ENCODE measurements at places on chromosomes 12 and 14.

DNA sequence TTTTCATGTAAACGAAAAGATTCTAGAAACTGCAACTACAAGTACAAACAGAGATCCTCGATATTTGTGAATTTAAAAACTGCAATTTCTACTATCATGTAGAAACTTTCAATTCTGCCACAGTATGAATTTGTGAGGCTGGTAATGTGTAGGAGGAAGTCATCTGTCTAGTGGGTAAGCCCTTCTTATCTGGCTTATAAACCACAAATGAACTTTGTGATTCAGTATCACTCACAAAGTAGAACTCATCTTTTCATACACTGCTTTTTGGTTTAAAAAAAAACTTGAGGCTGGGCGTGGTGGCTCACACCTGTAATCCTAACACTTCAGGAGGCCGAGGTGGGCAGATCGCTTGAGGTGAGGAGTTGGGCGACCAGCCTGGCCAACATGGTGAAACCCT, 20.7 kb downstream of the GTF2A1 start:
- DNase-seq, result no peak

DNA sequence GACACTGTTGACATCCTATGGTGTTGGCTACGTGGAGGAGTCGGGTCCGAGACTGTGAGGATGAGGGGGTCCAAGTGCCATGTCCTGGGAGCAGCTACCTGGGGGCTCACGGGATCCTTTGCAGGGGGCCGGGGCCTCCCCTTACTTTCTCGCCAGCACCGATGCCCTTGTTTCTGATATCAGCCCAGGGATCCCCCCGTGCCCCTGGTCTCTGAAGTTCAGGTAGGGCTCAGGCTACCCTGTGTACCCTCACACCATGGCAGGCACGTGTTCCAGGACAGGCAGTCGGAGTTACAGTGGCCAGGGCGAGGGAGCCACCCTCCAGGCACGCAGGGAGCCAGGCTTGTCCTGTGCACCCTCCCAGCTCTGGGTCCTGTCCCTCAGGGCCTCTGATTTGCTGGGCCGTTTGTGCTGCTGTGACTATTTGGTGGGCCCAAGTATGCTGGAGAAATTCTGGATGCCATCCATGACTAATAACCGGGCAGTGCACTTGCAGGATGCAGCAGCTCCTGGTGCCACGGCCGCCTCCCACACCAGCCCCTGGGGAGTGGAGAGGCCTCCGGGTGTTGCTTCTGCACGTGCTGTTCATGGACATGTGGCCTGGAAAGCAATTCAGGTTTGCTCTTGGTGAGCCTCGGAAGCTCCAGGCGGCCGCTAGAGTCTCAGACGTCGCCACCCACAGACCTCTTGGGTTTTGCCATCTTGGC, 93.1 kb upstream of the SFSWAP start:
- no peak for DNase-seq

- DNase-seq, result no peak
Measured at GRCh38 chr14:65549429-65549828, 136.9 kb downstream of the FUT8 start.

DNA sequence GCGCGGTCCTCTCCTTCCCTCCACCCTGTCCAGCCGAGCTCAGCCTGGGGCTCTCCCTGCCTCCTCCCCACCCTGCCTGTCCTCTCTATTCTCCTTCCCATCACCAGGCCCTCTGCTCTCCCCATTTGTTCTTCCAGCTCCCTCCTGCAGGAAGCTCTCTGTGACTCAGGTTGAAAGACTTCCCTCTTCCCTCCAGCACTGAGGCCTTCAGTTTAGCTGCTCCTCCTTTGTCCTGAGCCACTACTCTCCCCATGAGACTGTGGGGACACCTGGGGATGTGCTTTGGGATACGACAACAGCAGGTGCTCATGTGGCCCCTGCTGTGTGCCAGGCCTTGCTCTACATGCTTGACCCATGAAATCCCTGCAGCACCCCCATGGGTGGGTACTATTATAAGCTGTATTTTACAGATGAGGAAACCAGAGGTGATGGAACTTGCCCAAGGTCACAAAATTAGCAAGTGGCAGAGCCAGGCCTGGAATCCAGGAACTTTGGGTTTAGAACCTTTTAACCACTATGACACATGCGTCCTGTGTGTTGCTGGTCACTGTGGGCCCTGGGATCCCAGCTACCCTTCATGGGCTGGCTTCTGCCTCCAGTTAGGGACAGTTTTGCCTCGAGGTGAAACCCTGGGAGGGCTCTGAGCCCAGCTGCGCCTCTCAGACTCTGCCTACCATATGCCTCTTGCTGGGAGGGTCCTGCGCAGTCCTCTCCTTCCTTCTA, 5.5 kb downstream of the KRT80 start:
- DNase-seq, result no peak

- DNase-seq, result no peak
Measured at GRCh38 chr12:62170241-62170640, 90.0 kb upstream of the USP15 start.

- DNase-seq, result no peak
Measured at GRCh38 chr12:83472772-83473171, 786.1 kb downstream of the TMTC2 start.

DNA sequence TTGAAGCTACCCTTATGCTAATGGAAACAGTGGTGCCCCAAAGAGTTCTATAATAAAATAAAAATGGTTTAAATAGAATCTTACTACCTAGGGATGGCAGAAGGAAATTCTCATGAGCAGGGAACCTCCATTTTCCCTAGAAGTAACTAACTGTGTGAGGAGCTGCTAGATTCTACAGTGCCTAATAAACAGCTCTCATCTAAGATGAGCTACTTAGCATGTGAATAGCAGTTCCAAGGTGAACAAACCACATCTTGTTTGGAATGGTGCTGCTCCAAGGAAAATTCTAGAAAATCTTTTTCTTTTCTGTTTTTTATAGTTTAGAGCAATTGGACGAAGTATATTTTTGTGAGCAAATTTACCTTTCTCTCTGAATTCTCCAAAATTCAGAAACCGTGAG, 1015.3 kb upstream of the NOVA1 start:
- DNase-seq, result no peak

DNA sequence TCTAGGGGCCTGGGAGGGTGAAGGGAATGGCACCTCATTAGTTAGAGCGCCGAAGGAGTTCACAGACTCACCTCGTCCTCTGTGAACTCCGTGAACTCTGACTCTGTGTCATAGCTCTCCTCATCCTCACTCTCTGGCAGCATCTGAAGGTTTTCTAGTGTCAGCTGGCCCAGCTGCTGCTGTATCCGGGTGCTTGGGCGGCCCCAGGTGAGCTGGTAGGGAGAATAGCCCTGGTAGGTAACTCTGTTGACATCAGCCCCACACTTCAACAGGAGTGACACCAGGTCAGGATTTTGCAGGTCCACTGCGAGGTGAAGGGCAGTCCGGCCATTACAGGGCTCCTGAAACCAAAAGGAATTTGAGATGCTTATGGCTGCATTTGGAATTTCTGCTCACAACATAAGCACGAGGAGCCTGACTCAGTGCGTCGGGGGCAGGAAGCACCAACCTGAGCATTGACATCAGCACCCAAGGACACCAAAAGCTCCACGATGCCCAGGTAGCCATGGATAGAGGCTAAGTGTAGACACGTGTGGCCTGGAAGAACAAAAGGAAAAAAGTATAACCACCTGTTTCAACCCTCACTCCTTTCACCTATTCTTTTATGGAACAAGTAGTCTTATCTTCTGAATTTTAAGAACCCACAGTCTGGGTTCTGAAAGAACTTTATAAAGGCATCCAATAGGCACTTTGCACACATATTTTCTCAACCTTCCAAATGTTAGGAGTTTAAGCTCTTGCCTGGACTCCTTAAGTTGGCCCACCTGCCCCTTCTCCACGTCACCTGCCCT, 2.0 kb downstream of the NFKBIA start:
- DNase-seq, result no peak

DNA sequence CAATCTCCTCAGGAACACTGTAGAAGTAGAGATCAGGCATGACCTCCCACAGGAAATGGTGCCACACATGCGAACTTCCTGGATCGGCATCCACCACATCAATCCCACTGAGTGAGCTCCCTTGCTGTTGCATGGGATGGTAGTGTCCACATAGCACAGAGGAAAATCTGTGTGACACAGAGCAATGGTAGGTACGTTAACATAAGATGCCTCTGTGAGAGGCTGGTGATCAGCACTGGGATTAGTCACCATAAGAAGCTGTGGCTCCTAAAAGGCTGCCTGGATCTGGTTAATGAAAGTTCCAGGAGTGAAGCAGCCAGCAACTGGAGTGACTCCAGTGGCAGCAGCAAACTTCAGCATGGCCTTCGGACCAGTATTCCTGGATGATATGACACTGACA, 21.8 kb downstream of the WDHD1 start:
- DNase-seq, result no peak

GRCh38 chr12:64747695-64748094, 11.5 kb downstream of the GNS start:
- no peak for DNase-seq

- DNase-seq, result no peak
Measured at GRCh38 chr14:65332141-65332871, 80.2 kb upstream of the FUT8 start.

GRCh38 chr12:24229031-24229700, 279.7 kb upstream of the SOX5 start:
- no peak for DNase-seq

GRCh38 chr12:65695113-65695865, 129.0 kb upstream of the HMGA2 start:
- no peak for DNase-seq

DNA sequence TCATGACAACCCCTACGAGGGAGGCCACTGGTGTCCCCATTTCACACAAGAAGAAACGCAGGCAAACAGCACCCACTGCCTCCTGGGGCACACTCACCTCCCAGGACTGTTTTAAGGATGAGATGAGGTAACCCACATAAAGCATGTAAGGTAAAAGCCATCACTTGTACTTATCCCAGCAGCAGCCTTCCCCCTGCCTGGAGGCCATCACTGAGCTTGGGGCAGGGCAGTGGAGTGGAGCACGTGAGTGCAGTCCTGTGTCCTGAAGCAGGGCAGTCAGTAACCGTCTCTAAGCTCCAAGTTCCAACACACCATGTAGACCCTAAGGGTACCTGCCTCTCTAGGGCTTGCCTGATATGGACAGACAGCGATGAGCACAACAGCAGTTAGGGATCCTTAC, 1.7 kb downstream of the POLE start:
- DNase-seq, result no peak

DNA sequence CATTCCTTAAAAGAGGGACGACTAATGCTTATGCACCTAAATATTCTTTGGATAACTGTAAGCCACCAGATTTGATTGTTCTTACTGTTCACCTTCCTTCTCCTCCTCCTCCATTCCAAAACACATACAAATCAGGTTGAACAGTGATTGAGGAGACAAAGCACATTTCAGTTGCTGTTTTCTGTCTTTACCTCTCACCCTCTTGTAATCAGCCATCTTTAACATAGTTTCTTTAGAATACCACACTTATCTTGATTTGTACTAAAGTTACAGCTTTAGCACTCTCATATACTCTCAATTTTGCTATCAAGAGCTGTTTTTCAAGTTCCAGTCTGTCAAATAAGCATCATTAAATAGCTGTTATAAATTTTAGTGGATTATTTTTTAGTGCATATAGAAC, 338.3 kb upstream of the RGS6 start:
- no peak for DNase-seq

DNA sequence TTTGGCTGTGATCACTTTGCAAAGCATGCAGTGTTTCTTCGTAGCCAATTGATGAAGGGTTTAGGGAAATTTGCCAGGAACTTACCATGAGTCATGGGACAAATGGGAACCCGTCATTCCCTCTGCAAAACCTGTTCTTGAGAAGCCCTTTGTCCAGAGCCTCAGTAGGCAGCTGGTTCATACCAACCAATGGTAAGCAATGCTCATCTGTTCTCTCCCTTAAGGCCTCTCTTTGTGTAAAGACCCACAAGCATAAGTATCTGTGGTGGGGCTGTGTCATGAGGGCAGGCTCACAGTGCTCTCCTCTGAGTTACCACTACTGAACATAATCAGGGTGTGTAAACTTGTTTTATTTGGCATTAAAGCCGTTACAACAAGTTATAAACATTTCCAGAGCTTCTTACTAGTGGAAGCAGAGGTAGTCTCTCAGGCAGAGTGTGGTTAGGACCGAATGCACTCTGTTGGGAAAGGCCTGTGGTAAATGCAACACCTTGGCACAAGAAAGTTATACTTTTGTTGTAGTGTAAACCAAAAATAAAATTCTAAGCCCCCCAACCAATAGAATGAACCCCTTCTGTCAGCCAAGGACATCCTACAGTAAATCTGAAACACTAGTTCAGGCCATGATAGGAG, 119.8 kb downstream of the SINHCAF start:
- DNase-seq, result no peak

GRCh38 chr14:102933618-102934231, 11.3 kb downstream of the AMN start:
- no peak for DNase-seq

- no peak for DNase-seq
Measured at GRCh38 chr14:89327771-89328212, 89.2 kb downstream of the FOXN3 start.

DNA sequence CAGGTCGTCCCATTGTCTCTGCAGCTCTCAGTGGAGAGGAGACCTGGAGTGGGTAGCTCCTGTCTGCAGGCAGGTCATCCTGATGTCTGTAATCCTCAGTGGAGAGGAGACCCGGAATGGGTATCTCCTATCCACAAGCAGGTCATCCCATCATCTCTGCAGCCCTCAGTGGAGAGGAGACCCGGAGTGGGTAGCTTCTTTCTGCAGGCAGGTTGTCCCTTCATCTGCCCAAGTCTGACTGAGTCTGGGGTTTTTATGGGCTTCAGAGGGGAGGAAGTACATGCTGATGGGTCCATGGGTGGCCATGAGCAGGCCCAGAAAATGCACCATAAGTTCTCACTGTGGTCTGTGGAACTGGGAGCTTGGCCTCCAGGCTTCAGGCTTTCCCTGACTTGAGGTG, 28.9 kb upstream of the PAPLN start:
- DNase-seq, result no peak

GRCh38 chr12:46944088-46944487, 118.3 kb upstream of the SLC38A4 start:
- DNase-seq, result no peak

GRCh38 chr12:92041742-92042141, 103.9 kb downstream of the BTG1 start:
- no peak for DNase-seq

- no peak for DNase-seq
Measured at GRCh38 chr14:97025722-97026121, 228.5 kb downstream of the VRK1 start.

DNA sequence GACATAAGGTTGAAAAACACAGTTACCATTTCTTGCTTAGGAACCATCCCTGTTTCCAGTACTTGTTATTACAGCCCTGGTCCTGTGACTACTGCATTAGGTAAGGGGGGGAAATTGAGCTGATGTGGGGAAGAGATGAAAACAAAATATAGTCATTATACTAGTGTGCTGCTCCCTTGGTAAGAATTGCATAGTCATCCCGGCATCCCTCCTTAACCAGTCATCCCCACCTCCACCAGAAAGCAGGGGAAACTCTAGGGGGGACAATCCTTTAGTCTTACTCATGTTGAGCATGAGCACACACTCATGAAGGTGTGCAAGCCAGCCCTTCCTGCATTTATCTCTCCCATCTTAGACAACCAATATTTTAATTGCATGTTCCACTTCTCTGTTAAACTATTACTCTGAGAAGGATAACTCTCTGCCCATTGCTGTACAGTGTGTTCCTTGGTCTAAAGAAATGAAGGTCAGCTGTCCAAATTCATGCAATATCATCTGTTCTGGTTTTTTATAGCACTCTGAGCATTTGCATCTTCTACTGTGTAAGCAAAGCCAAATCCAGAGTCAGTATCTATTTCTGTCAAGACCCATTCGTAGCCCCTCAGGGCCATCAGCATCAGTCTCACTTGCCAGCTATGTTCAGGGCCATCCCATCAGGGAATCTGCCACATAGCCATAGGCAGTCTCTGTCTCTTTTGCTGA, 46.8 kb downstream of the TMEM30B start:
- no peak for DNase-seq

GRCh38 chr12:122158700-122159285, 15.2 kb downstream of the IL31 start:
- no peak for DNase-seq
